ENCODE measurements at places on chromosomes 3 and 15.

DNA sequence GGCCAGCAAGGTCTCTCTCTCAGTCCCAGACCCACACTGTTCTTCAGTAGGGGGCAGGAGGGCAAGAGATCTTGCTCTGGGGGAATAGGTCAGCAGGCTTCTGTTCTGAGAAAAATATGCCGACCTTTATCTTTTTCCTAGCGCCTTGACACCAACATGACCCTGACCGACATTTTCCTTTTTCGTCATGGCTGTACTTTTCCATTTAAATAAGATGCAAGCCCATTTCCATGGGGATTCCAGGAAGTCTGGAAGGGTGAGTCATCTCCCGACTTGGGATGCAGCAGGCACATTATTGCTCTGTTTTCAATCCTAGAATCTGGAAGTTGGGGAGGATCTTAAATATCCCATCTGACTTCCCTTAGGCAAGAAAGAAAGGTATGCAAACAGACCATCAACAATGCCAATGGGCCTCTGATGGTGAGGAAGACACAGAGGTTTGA lies 261.5 kb upstream of the LRTM1 start:
- no peak for DNase-seq

- no peak for DNase-seq
These were observed 152.5 kb downstream of the LRRK1 start for GRCh38 chr15:101071651-101072050.

DNA sequence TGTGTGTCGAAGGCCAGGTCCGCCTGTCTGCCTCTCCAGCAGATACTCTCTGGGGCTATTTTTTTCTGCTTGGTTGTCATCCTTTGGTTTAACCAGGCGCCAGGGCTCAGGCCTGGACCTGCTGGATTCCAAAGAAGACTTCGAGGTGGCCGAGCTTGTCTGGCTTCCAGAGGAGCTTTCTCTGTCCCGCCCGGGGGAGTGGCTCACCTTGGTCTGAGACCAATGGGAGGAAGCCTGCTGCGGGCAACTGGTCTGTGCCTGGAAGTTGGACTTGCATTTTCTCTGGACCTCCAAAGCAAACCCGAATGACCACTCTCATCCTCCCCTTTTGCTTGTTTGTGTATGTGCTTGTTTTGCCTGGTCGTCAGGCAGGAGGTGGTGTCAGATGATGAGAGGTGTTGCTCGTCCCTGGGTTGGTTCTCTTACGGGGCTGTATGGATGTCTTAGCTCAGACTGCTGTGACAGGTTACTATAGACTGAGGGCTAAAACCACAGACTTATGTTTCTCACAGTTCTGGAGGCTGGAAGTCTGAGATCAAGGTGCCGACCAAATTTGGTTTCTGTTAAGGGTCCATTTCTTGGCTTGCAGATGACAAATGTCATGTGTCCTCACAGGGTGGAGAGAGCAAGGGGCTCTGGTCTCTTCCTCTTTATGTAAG lies 19.3 kb downstream of the IGF1R start:
- DNase-seq: no peak

DNA sequence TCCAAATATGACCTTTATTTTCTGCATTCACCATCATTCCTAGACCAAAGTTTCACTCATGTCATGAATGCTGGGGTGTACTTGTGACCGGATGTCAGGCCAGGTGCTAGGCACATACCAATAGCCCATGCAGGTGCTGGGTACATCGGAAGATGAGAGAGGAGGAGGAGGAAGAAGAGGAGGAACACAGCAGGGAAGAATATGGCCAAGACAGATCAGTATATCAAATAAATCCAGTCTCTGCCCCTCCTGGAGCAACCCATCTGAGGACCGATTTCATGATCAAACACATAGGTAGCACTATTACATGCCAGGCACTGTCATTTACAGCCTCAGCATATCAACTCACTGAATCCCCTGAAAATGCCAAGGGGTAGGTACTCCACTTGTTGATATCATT lies 3.0 kb upstream of the WNT7A start:
- no peak for DNase-seq

DNA sequence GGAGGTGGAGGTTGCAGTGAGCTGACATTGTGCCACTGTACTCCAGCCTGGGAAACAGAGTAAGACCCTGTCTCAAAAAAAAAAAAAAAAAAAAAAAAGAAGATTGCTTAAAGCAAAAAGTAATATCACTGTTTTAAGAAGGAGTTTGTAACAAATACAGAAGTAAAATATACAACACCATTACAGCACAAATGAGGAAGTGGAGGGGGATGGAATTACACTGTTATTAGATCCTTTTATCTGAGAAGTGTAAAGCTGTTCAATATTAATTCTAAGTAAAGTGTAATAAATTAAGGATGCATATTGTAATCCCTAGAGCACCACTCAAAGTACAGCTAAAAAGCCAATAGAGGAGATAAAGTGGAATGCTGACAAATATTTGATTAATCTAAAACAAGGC lies 47.0 kb upstream of the SNRPA1 start:
- DNase-seq: no peak

- DNase-seq: no peak
These were observed 140.4 kb downstream of the NEK10 start for GRCh38 chr3:27228805-27229204.

GRCh38 chr3:136675150-136675858 lies 76.9 kb downstream of the STAG1 start:
- no peak for DNase-seq

- no peak for DNase-seq
These were observed 5.7 kb downstream of the NCEH1 start for GRCh38 chr3:172705170-172705569.

GRCh38 chr15:91291673-91292072 lies 191.6 kb downstream of the SV2B start:
- DNase-seq: no peak

- no peak for DNase-seq
These were observed at the start of gene FURIN for GRCh38 chr15:90868261-90868689. TSS of gene FURIN (plus strand) at chr15:90868588. CDS start at chr15:90875741, 7,153 bp downstream.

DNA sequence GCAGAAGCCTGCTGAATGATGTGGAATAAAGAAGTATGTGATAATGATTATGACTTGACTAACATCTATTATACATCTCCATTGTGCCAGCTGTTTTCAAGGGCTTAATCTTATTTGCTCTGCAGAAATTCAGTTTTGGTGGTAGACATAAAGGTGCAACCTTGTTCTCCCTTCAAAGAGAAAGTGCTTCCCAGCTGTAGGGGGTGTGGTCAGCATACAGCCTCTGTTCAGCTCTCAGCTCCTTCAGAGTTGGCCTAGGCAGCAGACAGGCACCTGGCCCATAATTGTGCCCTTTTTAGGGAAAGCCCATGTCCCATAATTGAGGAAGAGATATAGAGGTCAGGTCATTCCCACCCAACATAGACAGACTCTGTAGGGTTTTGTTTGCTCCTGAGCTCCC lies 104.3 kb upstream of the EOMES start:
- no peak for DNase-seq

GRCh38 chr3:61559136-61559731 lies 2.1 kb upstream of the PTPRG start:
- no peak for DNase-seq

GRCh38 chr3:66467996-66468735 lies 32.7 kb downstream of the LRIG1 start:
- no peak for DNase-seq

GRCh38 chr3:20458994-20459716 lies 273.1 kb upstream of the SGO1 start:
- DNase-seq: no peak

DNA sequence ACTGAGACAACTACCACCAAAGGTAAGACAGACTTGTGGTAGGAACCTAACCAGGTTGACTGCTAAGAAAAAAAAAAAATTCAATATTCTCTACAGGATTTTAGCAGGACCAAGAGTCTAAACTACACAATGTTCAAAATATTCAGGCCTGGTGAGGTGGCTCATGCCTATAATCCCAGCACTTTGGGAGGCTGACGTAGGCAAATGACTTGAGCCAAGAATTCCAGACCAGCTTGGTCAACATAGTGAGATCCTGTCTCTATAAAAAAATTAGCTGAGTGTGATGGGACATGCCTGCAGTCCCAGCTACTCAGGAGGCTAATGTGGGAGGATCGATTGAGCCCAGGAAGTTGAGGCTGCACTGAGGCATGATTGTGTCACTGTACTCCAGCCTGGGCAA lies 341.6 kb upstream of the WNT5A start:
- no peak for DNase-seq

DNA sequence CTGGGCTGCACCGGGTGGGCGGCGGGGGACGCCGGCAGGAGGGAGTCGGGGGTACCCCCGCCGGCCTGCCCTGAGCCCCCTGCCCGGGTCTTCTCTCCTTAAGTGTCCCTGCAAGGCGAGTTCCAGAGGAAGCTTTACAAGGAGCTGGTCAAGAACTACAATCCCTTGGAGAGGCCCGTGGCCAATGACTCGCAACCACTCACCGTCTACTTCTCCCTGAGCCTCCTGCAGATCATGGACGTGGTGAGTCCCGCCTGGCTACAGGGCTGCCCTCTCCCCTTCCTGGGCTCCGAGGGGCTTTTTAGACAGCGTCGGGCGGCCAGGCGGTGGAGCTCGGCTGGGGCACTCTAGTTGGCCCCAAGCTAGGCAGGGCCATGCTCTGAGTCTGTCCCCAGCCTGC lies 480 bp downstream of the CHRNA7 start:
- no peak for DNase-seq

GRCh38 chr3:38039101-38039898 lies at the start of gene DLEC1:
TSS of gene DLEC1 (plus strand) at chr3:38039208. CDS start at chr3:38039226, 18 bp downstream.
- no peak for DNase-seq

DNA sequence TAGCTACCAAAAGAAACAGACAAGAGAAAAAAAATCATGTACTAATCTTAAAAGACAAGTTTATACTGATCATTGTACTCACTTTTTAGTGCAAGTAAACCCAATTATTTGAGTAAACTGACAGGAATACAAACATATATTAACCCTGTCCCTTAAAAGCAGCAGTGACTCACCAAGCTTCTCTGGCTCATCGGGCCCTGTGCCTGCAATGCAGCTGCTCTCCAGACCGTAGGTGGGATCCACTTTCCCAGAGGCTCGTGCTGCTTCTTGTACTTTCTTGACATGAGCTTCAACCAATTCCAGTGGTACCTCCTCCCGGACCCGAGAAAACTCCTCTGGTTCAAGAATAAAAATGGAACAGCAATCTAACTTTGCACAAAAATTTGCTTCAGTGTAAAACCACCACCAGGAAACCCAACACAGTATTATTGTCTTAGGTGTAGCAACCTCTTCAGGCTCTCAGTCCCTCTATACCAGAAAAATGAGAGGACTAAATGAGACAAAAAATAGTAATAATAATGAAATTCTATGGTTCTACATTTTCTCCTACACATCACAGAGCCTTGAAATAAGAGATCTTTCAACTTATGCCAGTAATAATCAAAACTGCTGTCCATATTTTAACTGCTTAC lies 82.6 kb upstream of the CSPG5 start:
- DNase-seq: no peak

DNA sequence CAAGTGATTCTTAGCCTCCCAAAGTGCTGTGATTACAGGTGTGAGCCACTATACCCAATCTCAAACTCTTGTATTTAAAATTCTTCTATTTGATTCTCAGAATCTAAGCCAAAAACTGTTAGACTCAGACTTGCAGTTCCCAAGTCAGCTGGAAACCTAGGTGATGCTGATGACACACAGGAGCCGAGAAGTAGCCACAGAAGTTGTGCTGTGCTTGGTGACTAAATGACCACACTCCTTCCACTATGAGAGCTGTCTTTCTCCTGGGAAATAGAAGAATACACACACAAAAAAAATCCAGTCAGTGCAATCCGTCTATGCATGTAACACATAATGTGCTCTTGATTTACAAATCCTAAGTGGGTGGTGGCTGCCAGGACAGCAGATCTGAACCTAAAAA lies 33.9 kb downstream of the ILDR1 start:
- DNase-seq: no peak

DNA sequence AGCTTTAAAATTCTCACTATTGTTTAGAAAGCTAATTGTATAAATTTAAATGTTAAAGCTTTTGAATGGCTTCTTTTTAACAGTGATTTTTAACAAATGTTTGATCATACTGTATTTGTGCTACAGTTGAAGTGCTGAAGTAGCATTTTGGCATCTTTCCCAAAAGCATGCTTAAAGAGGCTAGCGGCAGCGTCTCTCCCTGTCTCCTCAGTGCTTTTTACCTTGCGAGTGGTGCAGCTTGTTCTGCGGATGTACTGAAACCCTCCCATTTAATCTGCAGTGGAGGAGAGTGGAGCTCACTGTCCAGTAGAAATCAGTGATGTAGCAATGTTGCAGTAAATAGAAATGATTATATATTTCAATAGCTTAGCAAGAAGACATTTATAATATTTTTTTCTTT lies 43.7 kb downstream of the LRRC49 start:
- no peak for DNase-seq

DNA sequence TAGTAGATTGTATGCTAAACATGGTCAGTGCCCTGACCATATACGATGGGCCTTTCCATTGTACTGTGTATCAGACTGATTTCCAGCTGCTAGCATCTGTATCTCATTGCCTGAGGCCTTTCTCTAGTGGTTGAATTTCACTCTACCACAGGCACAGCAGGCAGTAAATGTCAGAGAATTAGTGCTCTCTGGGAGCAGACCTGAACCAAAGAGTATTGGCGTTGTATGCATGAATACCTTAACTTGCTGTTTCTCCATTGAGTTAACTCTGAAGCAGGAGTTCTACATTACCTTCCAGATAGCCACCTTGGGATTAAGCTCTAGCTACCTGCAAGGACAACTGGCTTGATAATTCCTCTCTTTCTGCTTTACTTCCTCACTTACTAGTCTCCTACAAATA lies 439.2 kb upstream of the EPHA3 start:
- no peak for DNase-seq

DNA sequence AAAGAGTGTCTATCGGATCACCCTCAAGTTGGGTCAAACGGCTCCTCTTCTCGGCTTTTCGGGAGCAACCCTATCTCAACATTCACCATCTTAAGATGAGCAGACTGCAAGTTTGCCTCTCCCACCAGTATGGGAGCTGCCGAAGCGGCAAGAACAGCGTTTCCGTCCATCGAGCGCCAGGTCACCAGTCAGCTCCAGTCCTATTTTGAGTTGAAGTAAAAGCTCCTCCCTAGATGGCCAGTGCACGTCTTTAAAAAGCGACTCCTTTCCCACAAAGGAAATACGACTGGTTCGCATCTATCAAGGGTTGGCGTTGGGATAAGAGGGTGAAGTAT lies 369 bp upstream of the U2SURP start:
- DNase-seq: no peak

DNA sequence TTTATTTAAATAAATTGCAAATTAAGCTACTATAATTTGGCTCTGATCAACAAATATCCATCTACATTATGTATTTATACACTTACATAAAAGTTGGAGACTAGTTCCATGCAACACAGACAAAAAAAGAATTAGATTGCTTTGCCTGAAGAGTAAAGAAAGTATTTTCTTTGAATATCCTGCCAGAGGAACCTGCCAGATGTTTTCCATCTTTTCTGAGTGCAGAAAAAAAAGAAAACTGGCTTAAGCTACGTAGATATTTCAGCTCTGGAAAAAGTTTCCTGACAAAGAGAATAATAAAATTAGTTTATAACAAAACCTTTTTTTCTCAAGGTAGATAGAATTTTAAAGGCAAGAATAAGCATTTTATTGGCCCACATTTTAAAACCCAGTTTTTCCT lies 607.5 kb upstream of the NAALADL2 start:
- DNase-seq: no peak

GRCh38 chr3:158731938-158732855 lies at the start of gene RARRES1:
TSS of gene RARRES1 (minus strand) at chr3:158732457. CDS start at chr3:158732415, 42 bp downstream.
- no peak for DNase-seq

All from glomerular endothelial cell (primary cell).